ENCODE measurements at places on chromosomes 11 and 22. TPM values are rescaled to one million over a fixed set of nuclear protein-coding genes. Genes with fewer than 3 reads are reported as not detected.

PHOX2A gene
- total RNA-seq = not detected

RAG2 gene
- total RNA-seq = not detected

NFAM1 gene
- not detected for total RNA-seq

OR8I2 gene
- total RNA-seq = not detected

OR2D2 gene
- total RNA-seq = not detected

GRIA4 gene
- total RNA-seq = not detected

LDLRAD3 gene
- 7.8 TPM for total RNA-seq

MDK gene
- 183 TPM for total RNA-seq
